ENCODE measurements at places on chromosomes 4 and X.

GRCh38 chrX:9670136-9670814 is 95.4 kb downstream of the GPR143 start:
- DNase-seq, result no peak

DNA sequence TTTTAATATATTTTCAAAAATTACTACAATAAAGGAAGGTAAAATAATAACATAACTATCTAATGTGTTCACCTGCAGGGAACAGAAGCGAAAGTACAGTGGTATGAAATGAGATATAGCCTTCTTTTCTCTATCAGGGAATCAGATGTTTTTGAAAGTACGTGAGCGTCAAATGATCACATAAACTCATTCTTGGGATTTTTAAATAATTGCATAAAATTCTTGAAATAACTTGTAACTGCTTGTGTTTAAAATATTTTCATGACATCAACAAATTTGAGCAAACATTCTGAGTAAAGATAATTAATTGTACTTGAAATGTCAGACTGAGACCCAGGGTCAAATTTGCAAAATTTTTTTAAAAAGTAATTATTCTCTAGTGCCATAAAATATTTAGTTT is 193.5 kb upstream of the NEIL3 start:
- DNase-seq, result no peak

GRCh38 chrX:136447968-136448367 is 39.8 kb upstream of the BRS3 start:
- DNase-seq, result no peak

DNA sequence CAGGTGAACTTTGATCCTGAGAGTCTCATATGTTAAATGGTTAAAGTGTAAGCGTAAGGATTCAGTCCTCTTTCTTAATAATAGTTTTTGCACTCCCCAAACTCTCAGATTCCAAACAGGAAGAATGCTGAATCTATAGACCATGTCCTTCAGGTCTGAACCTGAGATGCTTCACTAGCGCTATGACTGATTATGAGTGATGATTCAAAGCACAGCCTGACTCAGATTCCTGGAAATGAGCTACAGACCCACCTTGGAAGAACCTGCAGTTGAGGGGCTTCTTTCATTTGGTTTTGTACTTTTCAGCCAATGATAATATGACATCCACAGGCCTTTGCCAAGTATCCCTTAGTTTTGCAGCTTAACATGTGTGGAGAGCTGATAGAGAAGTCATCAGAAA is 1.4 kb downstream of the EDNRA start:
- DNase-seq, result no peak

- no peak for DNase-seq
These were observed 46.6 kb upstream of the CDKN2AIP start for GRCh38 chr4:183397741-183398297.

DNA sequence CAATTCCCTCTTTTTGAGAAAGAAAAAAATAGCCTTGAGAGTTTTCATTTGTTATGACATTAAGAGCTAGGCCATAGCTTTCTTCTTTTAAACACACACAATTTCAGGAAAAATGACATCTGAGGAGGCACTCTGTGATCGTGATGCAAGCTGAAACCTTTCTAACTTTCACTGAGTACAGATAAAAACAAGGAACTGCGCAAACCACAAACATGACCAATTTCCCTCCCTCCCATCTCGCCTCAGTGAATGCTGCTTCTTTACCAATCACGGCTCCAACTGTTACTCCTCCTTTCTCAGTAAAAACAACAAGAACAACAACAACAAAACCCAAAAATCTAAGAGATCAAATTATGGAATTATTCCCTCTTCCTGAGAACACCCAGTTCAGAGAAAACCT is 626.8 kb downstream of the TLL1 start:
- peak; percentile 41 for DNase-seq

All from inflammatory macrophage (primary cell).